ENCODE measurements at places on chromosomes 12 and 14.

- no peak for DNase-seq
These were observed 44.1 kb downstream of the NIN start for GRCh38 chr14:50786751-50787464.

DNA sequence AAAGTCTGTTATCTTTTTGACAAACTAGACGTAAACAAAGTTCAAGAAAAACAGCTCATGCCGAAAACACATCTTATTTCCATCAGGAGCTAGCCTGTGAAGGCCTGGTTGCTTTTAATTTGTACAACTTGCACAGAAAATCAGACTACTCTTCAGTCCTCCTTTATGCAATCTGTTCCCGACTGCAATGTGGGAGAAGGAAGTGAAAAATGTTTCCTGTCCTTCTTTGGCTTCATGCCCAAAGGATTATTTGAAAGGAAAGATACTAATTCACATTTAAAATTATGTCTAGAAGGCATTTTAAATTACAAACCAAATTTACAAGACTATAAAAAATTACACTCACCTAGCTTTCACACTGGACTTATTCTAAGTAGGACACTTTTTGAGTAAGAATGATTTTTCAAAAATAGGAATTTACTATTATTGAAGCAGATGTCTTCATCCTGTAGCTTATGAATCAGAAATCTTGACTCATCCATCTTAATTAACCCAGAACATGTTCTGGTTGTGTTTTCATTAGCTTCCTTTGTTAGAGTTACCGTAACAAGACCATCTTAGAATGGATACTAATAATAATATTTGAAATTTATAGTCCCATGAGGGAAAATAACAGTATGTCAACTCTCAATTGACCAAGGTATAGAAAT lies 272.6 kb downstream of the PRKD1 start:
- DNase-seq, result no peak

DNA sequence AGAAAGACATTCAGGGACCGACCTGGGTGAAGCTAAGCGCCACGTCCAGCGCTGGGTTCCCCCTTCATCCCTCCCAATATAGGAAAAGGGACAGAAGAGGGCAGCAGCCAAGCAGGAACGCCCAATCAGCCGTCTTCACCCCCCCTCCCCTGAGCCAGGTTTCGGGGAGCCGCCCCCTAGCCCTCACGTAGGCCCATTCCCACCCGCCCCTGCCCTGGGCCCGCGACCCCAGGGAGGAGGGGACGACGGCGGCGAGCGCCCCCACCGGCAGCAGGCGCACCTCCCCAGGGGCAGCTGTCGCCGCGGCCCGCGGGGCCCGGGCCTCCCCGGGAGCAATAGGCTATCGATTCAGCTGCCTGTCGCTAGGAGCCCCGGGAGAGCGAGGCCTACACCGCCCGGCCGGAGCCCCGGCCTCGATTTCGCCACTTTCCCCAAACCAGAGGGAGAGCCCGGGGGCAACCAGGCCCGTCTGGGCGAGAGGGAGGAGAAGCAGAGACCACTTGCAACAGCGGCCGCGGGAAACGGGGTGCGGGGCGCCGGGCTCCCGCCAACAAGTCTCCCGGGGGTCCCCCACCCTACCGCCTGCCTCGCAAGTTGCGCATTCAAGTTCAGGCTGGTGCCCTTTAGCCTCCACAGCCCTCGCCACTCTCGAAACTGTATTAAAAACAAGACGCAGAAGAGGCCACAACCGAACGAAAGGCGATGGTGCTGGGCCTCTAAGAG lies 1.3 kb downstream of the DCAF5 start:
- peak; percentile 66 for DNase-seq

GRCh38 chr12:117561990-117562389 lies 200.6 kb upstream of the NOS1 start:
- no peak for DNase-seq

- no peak for DNase-seq
These were observed 136.6 kb upstream of the NEDD1 start for GRCh38 chr12:96770219-96771102.

DNA sequence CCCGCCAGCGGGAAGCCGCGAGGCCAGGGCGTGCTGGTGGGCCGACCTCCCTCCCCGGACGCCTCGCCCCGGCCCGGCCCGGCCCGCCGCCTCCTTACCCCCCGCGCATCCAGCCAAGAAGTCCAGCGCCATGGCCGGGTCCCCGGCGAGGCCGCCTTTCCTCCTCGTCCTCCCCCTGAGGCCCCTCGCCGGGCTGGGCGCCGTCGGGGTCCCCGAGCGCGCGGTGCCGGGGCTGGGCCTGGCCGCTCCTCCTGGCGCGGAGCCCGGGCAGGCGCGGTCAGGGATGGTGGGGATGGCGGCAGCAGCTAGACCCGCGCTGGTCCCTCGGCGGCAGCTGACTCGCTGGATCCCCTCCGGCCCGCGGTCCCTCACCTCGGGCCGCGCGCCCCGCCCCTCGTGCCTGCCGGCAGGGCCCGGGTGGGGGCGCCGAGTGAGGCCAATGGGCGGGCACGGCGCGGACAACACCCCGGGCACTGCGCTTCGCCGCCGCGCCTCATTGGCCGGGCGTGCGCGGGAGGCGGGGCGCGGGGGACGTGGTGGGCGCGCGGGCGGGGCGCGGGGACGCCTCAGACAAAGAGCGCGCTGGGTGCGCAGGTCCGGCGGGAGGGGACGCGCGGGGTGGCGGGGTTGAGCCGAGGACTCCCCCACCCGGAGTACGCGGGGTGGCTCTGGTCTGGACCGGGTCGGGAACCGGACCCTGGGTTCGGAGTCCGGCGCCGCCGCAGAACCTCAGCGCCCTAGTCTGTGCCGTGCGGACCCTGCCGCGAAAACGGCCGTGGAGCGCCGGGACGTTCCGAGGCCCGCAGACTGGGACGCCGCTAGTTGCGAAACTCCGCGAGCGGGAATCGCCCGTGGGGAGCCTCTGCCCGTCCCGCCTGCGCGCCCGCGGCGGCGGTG lies at the start of gene SLC25A29:
Gene SLC25A29 (minus strand): TSS at position 344 of the 897 bp plus-strand sequence. CDS start 212 bp downstream, at position 132.
- peak; percentile 95 for DNase-seq

GRCh38 chr12:124869059-124869665 lies 5.5 kb upstream of the SCARB1 start:
- no peak for DNase-seq

DNA sequence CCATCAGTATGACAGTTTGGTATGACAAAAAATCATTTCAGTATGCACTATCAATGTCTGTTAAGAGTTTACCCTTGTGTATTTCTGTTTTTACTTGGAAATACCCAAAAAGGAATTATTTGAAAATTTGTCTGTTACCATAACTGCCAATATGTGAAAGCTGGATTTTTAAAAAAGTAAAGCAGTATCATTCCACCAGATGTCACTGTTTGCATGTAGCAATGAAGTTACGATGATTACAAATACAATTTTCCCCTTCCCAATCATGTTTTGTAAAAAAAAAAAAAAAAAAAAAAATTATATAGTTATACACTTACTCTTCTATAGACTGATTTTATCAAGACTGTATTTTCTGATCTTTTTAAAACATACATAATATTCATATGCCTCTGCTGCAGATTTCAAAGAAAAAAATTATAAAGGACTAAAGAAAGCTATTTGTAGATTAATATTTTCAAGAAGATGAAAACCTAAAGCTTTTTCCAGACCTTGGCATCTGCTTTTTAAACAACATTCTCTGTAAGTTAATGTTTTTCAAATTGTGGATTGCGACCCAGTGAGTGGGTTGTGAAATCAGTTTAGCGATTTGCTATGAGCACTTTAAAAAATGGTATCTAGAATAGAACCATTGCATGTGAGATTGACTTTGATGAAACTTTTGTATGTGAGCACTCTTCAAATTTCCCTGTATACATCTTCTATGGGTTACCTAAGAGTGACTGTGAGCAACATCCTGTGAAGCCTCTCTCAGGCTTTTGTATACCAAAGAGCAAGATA lies 114.2 kb downstream of the TTC6 start:
- peak; percentile 20 for DNase-seq
